ENCODE measurements at places on chromosomes 3 and 15.
A peak's percentile ranks its signal among the peaks of the same experiment; 100 is the strongest.

GRCh38 chr3:25173606-25174005, 254.5 kb upstream of the RARB start:
- no peak for DNase-seq

GRCh38 chr3:55085231-55085630, 157.4 kb upstream of the LRTM1 start:
- DNase-seq, result no peak

DNA sequence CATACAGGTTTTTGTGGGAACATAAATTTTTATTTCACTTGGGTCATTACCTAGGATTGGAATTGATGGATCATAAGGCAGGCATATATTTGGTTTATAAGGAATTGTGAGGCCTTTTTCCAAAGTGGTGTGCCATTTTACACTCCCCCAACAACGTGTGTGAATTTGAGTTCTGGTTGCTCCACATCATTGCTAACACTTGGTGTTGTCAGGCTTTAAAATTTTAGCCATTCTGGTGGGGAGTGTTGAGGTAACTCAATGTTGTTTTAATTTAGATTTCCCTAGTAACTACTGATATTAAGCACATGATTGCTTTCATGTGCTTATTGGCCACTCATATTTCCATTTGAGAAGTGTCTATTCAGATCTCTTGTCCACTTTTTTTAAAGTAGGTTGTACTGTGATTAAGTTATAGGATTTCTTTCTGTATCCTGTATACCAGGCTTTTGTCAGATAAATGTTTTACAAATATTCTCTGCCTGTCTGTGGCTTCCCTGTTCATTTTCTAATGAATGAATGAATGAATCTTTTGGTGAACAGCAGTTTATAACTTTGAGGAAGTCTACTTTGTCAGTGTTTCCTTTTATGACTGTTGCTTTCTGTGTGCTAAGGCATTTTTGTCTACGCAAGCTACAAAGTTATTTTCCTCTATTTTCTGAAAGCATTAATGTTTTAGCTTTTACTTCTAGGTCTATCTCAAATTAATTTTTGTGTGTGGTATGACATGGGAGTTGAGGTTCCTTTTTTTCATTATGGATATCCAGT, 17.9 kb upstream of the NR2C2 start:
- DNase-seq, result no peak

DNA sequence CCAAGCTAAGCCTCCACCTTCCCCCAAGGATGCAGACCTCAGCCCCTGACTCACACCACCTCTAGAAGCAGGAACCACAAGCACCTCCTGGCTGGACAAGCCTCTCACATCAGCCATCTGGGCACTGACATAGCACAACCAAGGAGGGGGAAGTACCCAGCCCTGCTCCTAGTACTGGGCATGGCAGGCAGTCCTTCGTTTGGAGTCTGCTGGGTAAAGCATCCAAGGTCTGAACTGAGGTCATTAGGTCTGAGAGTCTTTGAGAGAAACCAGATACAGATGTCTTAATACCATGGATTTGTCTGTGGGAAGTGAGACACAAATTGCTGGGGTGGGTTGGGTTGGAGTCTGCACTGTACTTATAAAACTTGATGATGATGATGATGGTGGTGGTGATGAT, 61.8 kb downstream of the CCDC33 start:
- DNase-seq, result no peak

- DNase-seq, result peak; percentile 85
Observed at GRCh38 chr3:71537211-71537611, 46.3 kb downstream of the FOXP1 start.

- DNase-seq, result peak; percentile 69
Observed at GRCh38 chr15:67225336-67225735, 29.1 kb downstream of the AAGAB start.

DNA sequence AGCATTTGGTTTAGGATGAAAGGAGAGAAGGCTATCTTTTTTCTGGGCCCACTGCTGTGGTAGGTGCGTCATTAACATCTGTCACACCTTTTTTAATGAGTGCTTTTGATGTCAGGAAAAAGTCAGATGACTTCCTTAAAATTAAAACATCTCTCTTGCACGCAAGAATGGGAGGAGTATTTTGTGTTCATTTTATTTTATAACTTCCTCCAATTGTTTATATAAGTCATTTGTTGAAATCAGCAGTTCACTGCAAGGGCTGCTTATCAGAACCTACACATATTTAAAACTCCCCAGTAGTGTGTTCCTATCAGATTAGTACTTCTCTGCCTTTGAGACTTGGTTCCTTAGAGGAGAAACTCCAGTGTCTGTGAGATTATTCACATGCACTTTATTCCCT, 143.8 kb downstream of the NEO1 start:
- no peak for DNase-seq

DNA sequence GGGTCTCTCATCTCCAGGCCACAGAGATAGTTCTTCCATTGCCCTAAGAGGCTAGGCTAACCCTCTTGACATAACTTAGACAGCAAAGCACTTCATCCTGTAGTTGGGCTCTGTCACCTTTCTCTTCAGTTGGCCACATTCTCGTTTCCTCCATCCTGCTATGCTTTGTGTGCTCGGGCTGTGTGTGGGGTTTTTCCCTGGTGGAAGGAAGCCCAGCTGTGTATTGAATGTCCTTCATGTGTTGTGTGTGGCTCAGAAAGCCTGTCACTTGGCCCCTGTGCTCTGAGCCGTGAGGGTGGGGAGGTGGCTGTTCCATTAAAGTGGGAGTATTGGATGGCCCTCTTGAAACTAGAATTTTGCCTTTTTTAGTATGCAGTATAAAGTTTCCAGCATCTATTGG, 8.8 kb upstream of the EXOG start:
- DNase-seq, result no peak

GRCh38 chr3:188827576-188827975, 344.2 kb upstream of the TPRG1 start:
- DNase-seq, result peak; percentile 33

DNA sequence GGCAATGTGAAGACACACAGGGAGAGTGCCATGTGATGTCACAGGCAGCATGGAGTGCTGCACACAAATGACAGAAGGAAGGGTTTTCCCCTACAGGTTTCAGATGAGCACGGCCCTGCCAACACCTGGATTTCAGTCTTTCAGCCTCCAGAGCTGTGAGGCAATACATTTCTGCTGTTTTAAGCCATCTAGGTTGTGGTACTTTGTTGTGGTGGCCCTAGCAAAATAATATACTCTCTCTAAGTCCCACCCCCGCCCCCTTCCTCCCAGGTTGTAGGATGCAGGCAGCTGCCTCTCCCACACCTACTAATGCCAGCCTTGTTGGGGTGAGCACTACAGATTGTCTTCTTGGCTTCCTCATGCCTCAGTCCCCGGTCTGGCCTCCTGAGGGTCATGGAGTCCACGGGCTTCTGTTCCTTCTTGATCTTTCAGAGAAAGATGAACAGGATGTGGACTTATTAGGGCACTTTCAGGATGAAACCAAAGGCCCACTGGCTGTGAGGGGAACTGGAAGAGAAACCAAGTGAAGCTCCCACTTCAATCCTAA, 180.0 kb downstream of the CD47 start:
- DNase-seq, result no peak

DNA sequence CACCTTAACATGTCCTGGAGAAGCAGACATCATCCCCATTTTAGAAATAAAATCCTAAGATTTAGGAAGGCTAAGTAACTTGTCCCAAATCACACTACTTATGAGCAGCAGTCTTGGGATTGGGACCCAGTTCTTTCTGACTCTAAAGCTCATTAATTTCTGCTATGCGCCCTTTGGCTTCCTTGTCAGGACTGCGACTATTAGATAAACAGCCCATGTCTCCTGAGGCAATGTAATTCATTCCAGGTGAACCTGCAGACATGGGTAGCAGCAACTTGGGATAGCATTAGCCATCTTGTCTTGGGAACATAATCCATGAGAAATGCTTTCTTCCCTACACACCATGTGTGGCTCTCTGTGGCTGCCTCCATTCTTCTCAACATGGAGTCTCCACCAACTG, 32.3 kb upstream of the FBN1 start:
- DNase-seq, result no peak

DNA sequence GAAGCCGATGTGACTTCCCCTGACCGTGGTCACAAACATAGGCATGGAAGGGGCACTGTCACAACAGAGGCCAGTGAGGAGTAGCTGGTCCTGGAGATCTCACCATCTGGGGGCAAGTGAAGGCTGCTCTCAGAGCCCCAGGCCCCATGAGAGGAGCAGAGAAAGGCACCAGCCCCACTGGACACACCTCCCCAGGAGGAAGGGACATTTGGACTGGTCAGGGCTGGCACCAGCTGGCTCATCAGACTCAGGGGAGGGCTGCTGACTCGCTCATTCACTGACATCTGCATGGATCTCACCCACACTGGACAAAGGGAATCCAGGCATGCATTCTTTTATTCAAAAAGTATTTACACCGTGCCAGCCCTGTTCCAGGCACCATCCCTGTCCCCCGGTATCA, 26.8 kb downstream of the ESYT3 start:
- peak; percentile 74 for DNase-seq

DNA sequence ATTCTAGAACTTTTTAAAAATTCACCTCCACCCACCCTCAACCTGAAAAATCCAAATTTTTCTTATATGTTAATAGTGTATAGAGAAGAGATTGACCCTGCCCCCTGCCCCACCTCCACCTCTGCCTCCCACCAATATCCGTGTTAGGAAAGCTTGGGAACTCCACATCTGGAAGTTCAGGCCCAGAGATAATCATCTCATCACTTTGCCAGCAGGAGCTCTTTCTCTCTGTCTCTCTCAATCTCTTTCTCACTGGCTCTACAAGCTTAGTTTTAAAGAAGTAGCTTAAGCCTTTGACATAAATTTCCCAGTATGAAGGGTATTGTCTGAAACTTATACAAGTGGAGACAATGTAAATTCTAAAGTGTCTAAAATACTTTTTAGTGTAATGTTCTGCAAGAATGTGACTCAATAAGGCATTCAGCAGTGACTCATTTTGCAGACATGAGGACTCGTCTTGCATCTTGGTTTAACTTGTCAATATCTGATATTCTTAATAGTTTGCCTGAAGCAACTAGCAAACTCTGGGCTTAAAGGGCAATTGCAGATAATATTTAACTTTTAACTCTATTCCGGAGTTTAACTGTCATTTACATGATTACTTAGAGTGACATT, 299.8 kb upstream of the EPHA3 start:
- peak; percentile 56 for DNase-seq

- no peak for DNase-seq
Observed at GRCh38 chr3:86254480-86254879, 736.5 kb downstream of the VGLL3 start.

DNA sequence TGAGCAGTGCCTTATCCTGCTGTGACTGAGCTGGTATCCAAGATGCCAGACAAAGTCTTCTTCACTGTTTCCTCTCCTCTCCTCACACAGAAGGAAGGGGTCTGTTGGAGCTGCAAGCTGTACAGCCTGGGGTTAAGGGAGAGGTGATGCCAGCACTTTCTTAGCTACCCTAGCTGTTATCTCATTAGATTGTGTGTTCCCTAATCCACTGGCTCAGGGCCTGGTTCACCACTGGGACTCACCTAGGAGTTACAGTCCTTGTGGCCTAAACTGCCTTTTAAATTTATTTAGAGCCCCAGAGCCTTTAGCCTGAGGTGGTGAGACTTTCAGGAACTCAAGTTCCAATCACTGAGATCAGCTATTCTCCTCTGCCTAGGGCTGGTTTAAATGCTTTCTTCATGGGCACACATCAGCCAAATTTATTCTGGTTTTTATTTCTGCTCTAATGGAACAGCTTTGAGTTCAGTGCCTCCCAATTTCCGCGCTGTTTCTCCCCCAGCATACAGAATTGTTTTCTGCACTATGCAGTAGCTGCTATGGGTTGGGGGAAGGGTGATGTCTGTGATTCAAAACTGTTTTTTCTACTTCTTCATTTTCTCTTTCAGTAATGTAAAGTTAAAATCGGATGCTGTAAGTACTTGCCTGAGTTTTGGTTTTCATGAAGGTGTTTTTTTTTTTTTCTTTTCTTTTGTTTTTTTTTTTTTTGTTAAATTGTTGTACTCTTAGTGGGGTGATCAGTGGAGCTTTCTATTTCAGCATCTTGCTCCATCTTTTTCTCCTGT, 198.8 kb downstream of the DOCK3 start:
- DNase-seq, result no peak

- no peak for DNase-seq
Observed at GRCh38 chr3:193910886-193911738, 224.8 kb upstream of the HES1 start.

GRCh38 chr3:42071904-42072812, 19.0 kb upstream of the TRAK1 start:
- DNase-seq, result peak; percentile 75

DNA sequence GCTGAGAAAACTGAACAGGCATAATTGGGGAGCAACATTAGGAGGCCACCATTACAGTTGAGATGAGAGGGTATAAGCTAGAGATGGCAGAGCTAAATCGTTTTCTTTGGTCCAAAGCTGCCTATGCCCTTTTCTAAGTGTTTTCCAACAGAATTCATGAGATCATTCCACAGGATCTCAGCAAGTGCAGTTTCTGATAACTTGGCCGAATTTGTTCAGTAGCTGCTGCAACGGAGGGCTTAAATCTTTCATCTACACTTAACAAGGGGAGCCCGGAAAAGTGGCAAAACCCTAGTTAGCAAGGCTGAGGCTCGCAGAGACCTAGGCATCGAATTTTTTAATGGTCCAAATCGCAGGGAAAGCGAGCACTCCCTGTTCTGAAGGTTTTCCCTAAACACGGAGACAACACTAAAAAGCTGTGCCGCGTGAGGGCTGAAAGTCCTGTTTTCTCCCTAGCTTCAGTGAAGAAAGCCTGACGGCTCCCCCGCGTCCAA, 531 bp upstream of the BLOC1S6 start:
- DNase-seq, result no peak

DNA sequence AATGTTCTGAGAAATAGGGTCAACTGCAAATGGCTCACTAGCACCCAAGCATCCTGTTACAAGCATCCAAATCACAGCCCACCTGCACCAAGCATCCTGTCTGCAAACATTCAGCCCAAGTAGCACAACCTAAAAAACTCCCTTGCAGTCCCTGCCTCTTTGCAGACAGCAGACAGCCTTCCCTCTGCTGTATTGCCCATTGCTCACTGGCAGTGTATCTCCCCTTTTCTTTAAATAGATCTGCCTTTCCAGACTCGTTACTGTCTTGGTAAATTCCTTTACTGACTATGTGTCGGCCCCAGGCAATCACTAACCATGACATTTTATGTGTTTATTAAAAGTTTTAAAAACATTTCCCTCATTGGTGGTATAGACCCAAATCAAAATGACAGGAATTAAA, 155.4 kb downstream of the ADAMTSL3 start:
- no peak for DNase-seq

GRCh38 chr15:47812470-47812999, 95.2 kb downstream of the SEMA6D start:
- DNase-seq, result no peak
